CMK (cell line): ENCODE measurements at places on chromosomes 2 and 18.

- no peak for DNase-seq
Observed at GRCh38 chr2:190062601-190063000, at the start of gene MSTN. Gene MSTN, minus strand, starts transcription at chr2:190062729. Its CDS starts 133 bp downstream, at chr2:190062596.

DNA sequence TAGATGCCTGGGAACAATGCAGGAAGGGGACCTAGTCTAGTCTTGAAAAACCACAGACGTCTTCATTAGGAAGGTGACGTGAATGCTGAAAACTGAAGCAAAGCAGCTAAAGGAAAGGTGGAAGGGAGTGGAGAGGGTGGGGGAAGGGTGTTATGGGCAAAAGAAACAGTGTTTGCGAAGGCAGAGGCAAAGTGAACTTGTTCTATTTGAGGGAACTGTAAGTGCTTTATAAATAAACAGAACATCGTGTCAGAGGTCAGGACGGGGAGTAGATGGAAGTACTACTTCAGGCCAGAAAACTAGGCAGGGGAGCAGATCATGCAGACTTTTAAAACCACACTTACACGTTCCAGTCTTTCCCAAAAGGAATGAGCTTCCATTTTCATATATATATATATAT lies 57.8 kb downstream of the FASTKD2 start:
- no peak for DNase-seq

DNA sequence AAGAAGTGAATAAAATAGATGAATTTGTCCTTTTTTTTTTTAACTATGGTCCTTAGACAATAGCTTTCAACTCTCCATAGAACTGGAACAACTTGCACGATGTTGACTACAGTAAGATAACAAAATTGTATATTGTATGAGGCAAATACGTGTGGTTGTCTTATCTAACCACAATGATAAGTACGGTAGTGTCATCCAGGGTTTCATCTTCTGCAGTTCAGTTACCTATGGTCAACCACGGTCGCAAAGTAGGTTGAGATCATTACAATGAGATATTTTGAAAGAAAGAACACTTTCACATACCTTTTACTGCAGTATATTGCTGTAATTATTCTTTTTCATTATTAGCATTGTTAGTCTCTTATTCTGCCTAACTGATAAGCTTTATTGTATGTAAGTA lies 295.2 kb downstream of the PARD3B start:
- DNase-seq = no peak

DNA sequence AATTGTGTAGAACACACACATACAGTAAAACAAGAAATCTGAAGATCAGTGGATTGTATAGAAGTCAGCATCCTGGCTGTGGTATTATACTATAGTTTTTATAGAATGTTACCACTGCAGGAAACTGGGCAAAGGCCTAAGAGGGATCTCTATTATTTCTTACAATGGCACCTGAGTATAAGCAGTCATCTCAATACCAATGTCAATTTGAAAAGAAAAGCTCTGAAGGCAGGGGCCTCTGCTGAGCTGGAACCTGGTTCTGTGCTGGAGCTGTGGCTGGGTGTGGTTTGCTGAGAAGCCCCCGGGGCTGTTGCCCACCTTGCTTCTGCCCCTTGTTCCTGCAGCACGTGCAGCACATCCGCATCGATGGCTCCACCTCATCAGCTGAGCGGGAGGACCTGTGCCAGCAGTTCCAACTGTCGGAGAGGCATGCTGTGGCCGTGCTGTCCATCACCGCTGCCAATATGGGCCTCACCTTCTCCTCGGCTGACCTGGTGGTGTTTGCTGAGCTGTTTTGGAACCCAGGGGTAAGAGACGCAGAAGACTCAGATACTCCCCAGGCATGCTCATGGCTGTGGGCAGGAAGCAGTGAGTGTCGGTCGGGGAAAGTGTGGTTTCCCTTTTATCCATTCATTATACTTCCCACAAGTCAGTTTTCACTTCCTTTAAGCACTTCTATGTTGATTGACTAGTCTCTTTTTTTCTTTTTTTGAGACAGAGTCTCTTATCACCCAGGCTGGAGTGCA lies 23.5 kb upstream of the RPL37A start:
- DNase-seq = no peak

DNA sequence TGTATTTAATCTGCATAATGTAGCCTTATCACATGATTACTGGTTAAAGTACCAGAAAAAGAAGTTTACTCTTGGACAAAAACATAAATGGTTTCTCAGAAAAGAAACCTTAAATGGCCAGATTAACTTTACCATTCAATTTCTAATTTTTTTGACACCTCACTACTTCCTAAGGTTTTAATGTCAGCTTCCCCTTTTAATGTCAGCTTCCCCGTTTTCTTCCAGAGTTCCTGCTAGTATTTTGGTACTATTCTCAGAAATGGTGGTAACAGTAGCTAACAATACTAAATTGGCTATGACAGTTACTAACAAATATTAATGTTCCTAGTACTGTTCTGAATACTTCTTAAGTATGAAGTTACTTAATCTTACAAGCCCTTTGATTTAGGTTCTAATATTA lies 22.4 kb upstream of the SLC8A1 start:
- DNase-seq = no peak

- no peak for DNase-seq
Observed at GRCh38 chr2:51995293-51995692, 963.4 kb upstream of the NRXN1 start.

- no peak for DNase-seq
Observed at GRCh38 chr2:28445448-28446258, 50.2 kb upstream of the PLB1 start.

- no peak for DNase-seq
Observed at GRCh38 chr2:12014088-12014960, 267.9 kb downstream of the LPIN1 start.

- DNase-seq = no peak
Observed at GRCh38 chr18:37617623-37618022, 52.0 kb upstream of the CELF4 start.

DNA sequence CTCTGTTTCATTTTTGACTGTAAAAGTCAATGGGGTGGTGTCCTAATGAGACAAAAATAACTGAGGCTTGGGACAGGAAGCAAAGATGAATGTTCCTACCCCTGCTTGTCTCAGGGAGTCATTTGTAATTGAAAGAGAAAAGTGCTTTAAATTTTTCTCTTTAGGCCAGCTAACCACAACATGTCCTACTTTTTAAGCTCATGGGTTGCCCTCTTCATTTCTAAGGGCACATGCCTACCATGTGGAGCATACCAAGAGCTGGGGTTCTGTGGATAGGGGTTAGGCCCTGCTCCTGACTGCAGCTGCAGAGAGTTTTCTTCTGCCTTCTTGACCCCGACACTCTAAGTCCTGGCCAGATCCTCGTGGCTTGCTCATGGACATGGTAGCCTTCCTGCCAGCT lies 96.8 kb upstream of the ARL4C start:
- no peak for DNase-seq

- DNase-seq = no peak
Observed at GRCh38 chr18:64882896-64883295, 734.0 kb upstream of the LINC00305 start.

DNA sequence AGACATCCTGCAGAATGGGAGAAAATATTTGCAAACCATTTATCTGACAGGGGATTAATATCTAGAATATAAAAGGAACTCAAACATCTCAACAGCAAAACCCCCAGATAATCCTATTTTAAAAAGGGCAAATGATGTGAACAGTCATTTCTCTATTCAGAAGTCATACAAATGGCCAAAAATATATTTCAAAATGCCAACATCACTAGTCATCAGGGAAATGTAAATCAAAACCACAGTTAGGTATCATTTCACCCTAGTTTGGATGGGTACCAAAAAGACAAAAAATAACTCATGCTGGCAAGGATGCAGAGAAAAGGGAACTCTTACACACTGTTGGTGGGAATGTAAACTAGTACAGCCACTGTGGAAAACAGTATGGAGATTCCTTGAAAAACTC lies 70.0 kb downstream of the TBR1 start:
- no peak for DNase-seq

DNA sequence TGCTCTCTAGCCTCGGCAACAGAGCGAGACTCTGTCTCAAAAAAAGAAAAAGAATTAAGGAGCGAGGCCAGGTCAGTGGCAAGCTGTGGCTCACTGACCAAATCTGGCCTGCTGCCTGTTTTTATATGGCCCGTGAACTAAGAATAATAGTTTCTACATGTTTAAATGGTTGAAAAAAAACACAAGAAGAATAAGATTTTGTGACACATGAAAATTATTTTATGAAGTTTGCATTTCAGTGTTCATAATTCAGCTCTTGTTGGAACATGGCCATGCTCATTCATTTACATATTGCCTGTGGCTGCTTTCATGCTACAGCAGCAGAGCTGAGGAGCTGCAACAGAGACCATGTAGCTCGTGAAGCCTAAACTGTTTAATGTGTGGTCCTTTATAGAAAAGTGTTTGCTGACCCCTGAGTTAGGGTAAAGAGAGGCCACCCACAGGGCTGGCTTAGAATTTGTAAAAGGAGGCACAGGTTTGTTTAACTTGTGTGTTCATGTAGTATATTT lies 59.5 kb downstream of the MFSD6 start:
- DNase-seq = no peak

- DNase-seq = no peak
Observed at GRCh38 chr2:48205137-48205798, 299.0 kb upstream of the FBXO11 start.
